ENCODE measurements at places on chromosomes 6 and 20. TPM values are rescaled to one million over a fixed set of nuclear protein-coding genes. Genes with fewer than 3 reads are reported as not detected.
A peak's percentile ranks its signal among the peaks of the same experiment; 100 is the strongest.

DNA sequence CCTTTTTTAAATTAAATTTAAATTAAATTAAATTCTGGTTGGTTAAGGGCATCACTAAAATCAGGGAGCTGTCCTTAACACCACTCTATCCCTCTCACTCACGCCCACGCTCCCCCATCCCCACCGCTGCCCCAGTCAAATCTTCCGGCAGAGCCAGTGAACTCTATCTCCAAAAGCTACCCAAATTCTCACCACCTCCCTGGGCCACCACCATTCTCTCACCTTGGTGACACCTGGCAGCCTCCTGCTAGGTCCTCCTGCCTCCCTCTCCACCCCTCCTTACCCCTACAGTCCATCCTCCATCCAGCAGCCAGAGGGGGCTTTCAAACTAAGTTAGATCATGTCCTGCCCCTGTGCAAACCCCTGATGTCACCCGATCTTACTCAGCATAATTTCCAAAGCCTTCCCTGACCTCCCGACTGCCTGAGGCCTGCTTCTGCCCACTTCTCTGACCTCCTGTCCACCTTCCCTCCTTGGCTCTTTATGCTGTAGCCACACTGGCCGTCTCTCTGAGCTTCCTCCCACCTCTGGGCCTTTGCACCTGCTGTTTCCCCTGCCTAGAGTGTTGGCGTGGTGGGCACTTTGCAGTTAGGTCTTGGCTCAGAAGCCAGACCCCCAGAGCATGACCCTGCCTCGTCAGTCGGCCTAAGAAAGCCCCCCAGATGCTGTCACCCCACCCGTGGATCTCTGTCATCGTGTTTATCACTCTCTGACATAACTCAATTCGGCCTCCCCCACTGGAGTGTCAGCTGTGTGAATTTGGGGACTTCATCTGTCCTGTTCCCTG lies 24.7 kb downstream of the PTGIS start:
- DNase-seq: no peak

DNA sequence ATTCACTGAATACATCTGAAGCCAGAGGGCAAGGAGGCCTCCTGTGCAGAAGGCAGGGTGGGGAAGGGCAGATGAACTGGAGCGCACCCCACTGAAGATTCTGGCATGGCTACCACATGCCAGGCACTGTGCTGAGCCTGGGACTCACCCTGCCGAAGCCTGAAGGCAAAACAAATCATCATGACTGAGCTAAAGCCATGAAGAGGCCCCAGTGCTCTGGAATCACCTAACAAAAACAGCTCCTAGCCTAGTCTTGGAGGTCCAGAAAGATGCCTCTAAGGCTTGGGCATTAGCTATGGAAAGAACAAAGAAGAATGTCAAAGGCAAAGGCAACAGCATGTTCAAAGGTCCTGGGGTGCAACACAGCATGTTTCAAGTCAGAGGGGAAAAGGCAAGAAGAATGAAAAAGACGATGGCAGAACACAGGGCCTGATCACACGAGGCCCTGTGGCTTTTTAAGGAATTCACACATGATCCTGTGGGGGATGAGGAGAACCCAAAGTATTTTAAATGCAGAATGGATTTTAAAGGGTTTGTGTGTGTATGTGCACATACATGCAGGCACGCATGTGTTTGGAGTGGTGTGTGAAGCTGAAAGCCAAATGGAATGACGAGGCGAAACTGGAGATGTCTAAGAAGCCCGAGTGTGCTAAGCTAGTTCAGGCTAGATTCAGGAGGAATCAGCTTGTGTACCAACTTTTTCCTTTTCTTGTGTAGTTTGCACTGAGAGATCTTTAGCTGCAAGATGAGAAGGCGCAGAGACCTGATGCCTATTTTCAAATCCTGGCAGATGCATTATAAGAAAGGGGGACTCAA lies 261.4 kb downstream of the ZNF217 start:
- DNase-seq: peak; percentile 21

GRCh38 chr20:51163996-51164600 lies 141.2 kb upstream of the KCNG1 start:
- DNase-seq: no peak

- no peak for DNase-seq
Measured at GRCh38 chr6:70806086-70806485, 138.4 kb downstream of the SMAP1 start.

DNA sequence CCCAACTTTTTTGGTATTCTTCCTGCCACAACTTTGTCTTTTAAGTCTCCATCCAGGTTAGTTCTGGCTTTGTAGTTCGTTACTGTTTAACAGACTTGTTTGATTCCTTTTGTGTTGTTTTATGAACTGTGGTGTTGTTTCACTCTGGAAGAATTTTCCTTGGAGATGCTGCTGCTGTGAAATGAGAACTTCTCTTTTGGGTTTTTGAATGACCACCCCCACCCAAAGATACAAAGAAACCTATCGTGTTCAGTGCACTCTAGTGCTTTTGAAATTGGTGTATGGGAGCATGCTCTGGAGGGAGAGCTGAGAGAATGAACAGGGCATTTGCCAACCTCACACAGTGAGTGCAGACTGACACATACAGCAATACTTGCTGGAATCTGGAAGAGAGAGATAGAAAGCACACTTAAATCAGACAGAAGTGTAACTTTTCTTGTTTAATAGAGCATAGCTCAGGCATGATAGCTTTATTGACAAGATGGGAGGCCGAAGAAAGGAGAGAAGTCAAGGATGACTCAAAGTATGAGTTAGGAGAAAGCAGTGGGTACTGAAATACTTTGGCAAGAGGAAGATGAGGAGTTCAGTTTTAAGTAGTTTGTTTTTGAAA lies 293.1 kb downstream of the SOX4 start:
- DNase-seq: peak; percentile 57

DNA sequence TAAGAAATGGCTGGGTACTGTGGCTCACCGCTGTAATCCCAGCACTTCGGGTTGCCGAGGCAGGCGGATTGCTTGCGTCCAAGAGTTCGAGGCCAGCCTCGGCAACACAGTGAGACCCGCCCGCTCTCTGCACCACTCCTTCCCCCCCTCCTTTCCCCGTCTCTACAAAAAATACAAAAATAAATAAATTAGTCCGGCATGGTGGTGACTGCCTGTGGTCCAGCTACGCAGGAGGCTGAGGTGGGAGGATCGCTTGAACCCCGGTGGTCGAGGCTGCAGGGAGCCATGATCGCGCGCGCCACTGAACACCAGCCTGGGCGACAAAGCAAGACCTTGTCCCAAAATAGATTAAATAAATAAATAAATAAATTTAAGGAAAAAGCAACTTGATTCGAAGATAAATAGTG lies 448 bp upstream of the RNF114 start:
- DNase-seq: no peak

- no peak for DNase-seq
Measured at GRCh38 chr20:35610833-35611427, 4.7 kb upstream of the SPAG4 start.

DNA sequence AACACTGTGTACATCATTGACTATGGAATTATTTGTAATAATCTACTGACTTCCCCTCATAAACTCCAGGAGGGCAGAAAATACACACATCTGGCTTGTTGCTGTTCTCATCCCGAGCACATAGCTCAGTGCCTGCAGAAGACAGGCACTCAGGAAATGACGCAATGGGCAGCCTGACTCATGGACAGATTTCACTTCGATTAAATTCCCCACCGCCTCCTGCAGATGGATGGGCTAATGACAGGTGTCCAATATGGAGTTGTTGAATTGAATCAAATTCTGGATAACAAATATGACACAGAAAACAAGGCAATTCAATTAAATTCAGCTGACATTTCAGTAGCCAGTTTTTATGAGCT lies 9.1 kb downstream of the ANKRD60 start:
- DNase-seq: peak; percentile 88

GRCh38 chr6:67916399-67916798 lies 718.7 kb upstream of the ADGRB3 start:
- no peak for DNase-seq

- DNase-seq: no peak
Measured at GRCh38 chr6:164214066-164214465, 799.5 kb downstream of the QKI start.

- DNase-seq: no peak
Measured at GRCh38 chr6:13212538-13212937, 115.8 kb downstream of the TBC1D7 start.

- DNase-seq: peak; percentile 64
Measured at GRCh38 chr6:135358985-135359384, 138.6 kb downstream of the AHI1 start.

RGS17 gene
- 0.36 TPM for polyA plus RNA-seq

UST gene
- 11.2 TPM for polyA plus RNA-seq

All from GM23248 (cell line).